CD4-positive, alpha-beta T cell treated with Interleukin-17A for 4 hours (primary cell): ENCODE measurements at places on chromosomes 7 and 10.

DNA sequence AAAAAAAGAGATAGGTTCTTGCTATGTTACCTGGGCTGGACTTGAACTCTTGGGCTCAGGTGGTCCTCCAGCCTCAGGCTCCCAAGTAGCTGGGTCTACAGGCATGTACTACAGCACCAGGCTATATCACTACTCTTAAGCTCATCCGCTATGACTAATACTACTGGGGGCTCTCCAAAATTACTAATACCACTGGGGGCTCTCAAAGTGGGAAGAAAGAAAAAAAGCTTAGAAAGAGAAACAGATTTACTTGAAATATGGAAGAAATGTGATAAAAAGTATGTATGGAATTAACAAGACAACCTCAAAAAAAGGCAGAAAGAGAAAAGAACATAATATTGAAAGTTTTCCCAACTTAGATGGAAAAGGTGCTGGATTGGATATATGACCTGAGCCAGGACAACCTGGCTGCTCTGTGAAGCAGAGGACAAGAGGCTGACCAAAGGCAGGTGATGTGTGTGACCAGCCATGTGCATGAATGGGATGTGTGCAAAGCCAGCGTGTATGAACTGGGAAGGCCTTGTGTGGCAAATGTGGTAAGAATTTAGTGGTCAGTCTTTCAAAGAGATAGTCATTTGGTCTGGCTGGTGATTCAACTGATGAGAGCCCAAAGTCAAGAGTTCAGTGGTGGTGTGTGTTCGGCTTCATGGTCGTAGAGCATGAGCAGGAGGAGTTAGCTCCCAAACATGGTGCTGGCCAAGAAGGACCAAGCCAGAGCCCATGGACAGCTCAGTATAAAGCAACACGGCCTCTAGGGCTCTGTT is 232.4 kb upstream of the KLF14 start:
- no peak for DNase-seq

GRCh38 chr10:58072634-58073033 is 195.1 kb downstream of the IPMK start:
- no peak for DNase-seq

- DNase-seq, result peak; percentile 16
These were observed 41.3 kb downstream of the CCDC6 start for GRCh38 chr10:59865101-59865500.

DNA sequence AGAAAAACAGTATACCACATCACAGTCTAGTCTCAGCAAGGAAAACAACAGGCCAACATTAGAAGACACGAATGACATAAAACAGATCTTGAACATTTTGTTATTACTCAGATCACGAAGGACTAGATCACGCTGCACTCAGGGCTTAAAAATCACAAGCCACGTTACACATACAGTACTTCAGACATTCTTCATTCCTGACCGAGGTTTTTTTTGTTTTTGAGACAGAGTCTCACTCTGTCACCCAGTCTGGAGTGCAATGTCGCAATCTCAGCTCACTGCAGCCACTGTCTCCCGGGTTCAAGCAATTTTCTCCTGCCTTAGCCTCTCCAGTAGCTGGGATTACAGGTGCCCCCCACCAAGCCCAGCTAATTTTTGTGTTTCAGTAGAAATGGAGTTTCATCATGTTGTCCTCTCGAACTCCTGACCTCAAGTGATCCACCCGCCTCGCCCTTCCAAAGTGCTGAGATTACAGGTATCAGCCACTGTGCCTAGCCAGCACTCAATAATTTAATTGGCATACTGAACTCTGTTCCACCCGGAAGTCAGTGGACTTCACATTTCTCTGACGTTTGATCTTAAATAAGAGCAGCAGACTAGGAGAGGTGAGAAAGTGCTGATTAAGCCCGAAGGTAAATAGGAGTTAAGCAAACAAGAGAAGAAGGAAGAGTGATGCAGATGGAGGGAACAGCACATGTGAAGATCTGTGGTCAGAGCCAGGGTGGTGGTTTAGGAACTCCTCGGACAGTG is 3.5 kb downstream of the AIMP2 start:
- no peak for DNase-seq

GRCh38 chr10:113539789-113540188 is 13.1 kb upstream of the HABP2 start:
- no peak for DNase-seq

GRCh38 chr7:117872561-117873309 is 506 bp downstream of the CTTNBP2 start:
- no peak for DNase-seq

- no peak for DNase-seq
These were observed 15.4 kb downstream of the GSDME start for GRCh38 chr7:24741679-24742505.

DNA sequence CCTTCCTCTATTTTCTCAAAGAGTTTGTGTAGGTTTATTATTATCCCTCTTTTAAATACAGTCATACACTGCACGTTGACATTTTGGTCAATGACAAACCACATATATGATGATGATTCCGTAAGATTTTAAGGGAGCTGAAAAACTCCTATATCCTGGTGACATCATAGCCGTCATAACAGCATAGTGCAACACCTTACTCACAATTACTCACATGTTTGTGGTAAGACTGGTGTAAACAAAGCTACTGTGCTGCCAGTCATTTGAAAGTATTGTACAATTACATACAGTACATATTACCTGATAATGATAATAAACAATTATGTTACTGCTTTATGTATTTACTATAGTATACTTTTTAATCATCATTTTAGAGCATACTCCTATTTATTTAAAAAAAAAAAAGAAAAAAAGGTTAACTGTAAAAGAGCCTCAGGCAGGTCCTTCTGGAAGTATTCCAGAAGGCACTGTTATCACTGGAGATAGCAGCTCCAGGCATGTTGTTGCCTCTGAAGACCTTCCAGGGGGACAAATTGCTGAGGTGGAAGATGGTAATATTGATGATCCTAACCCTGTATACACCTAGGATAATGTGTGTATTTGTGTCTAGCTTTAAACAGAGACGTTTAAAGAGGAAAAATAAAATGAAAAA is 123.3 kb upstream of the CDK1 start:
- no peak for DNase-seq

GRCh38 chr7:85520175-85520574 is 333.3 kb upstream of the SEMA3D start:
- no peak for DNase-seq

DNA sequence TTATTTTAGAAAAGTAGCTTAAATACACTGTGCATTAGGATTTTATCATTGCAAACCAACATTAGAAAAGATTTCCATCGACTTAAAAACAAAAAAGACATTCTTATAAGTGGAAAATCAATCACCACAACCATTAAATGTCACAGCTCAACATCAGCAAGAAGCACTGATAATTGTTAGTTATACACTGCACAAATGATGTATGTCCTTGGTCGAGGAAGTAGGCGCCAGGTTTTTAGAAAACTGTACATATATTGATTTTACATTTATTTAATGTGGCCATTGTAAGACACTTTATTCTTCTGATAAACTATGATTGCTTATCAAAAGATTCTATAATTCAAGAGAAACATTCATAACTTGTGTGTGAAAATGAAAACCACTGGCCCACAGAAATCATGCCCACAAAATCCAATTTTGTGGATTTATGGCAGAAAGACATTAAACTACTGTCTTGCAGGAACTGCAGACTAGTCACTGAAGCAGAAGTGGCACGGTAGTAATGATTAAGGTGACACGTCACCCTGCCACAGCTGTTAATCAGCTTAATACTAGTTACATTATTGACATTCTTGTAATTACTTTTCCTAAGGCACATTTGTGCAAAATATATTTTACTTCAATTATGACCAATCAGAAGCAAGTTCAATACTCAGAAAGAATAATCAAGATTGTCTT is 79.4 kb downstream of the VPS41 start:
- no peak for DNase-seq

DNA sequence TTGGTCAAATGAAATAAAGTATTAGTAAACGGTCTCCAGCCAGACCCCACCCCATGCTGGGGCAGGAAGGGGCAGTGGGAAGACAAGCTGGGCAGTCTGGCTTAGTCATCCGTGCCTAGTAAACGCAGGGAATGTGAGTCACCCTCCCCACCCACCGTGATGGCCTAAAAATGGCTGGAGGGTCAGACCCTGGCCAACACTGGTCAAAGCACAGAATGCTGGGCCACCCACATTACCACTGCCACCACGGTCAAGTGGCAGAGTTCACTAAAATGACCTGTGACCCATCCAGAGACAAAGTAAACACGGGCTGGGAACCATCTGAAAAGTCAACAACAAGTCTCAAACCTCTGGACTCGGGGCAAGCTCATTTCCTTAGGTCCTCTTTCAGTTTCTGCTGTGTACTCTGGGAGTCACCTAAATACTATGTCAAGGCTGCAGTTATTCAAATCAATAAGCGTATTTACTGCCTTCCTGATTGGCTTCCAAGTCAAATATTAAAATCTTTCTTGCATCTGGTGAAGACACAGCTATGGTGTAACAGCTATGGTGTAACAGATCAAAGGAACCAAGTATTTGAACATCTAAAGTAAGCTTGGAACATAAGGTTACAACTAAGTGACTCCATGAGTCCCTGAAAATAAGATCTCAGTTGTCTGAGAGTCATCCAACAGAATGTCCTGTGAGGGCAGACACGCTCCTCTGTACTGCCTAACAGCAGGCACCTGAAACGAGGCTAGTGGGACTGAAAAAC is 3.0 kb downstream of the ZFAND2A start:
- DNase-seq, result no peak

DNA sequence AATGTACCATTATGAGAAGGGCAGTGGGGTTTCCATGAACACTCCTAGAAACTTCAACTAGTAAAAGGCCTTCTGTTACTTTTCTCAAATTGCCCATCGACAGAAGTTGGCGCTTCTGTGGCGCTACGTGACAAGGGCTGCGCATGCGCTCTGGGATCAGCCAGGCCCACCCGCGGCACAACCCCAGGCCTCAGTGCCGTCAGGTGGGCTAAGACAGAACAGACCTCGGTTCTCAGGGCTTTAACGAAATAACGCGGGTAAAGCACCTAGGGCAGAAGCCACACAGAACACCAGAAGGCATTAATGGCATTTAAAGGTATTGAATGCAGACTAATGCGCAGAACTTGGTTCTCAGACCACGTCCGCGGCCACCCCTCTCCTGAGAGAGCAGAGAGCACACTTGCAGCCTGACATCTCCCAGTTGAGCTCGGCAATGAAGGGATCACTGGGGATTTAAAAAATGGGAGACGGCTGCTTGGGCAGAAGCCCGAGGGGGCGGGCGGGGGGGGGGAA is 67.6 kb upstream of the CTNNA3 start:
- peak; percentile 88 for DNase-seq
